ENCODE measurements at places on chromosomes 7 and 10.

DNA sequence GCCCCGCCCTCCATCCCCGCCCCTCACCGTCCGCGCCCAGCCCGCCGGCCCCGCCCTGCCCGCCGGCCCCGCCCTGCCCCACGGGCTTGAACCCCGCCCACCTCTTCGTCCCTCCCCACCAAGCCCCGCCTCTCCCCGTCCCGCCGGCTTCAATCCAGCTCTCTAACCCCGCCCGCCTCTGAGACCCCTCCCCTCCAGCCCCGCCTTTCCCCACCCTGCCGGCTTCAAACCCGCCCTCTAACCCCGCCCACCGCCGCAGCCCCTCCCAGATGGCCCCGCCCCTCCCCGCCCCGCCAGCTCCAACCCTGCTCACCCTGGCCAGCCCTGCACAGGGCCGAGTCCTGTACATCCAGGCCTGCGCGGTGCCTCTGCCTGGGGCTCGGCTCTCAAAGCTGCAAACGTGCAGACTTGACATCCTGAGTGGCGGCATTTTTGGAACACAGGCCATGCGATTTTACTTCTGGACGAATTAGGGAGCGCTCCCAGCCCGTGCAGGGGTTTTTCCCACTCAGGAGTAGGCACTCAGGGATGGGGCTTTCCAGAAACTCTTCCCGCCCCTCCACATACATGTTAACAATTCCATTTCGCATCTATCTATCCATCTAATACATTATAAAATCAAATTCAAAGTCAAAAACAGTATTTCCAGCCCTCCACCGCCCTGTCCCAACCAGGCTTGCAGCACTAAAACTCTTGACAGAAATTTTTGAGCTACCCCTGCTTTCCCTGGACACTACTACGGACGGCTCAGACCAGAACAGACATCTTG is 477 bp upstream of the NMT2 start:
- DNase-seq = peak; percentile 98

DNA sequence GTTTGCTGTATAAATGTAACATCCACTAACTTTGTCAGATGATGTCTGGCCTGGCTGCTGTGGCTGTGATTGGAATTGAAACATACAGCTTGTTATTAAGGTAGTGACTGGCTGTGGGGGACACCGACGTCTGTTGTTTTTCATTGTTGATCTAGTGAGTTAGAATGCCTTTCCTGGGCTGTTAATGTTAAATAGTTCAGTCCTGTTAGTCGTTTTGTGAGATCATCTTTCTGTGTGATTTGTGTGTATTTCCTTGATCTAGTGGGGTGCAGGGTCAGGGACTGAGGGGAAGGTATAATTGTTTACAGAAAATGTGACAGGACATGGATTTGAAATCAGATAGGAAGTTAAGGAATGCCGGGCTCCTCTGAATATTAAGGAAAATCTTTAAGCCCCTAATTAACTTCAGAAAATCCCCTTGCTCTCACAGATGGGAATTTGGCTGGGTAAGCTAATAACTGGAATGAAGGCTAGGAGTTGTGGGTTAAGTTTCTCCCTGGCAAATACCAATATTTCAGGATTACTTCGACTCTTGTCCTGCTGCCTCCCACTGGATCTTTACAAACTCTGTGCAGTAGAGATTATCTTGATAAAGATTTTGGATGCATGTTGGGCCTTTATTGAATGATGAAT is 163.1 kb downstream of the AUTS2 start:
- no peak for DNase-seq

- DNase-seq = no peak
Observed at GRCh38 chr10:124912101-124912886, 29.6 kb upstream of the ZRANB1 start.

DNA sequence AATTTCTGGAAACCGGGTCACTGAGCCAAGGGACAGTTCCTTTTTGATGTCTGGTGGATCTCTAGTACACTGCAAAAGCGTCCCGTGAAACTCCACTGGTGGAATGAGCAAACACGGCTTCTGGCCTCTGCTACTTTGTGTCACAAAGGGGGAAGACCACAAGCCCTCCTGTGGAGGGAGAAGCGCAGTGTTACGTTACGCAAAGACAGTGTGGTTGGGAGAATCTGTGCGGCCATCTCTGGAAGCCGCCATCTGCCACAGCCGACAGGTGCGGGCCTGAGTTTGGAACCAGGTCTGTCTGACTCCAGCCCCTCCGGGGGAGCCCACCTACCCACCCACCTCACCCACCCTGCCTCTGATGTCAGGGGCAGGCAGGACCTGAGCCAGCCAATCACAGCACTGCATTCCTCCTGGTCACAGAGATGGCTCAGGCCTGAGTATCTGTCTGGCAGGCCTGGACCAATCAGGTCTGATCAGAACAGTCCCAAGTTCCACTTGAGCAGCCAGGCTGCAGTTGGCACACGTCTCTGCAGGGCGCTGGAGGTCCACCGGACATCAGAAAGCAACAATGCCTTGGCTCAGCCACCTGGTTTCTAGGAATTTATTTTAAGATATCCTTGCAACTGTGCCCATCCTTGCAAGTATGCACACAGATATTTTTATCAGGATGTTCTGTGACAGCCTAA is 3.0 kb upstream of the CYP2W1 start:
- DNase-seq = no peak

DNA sequence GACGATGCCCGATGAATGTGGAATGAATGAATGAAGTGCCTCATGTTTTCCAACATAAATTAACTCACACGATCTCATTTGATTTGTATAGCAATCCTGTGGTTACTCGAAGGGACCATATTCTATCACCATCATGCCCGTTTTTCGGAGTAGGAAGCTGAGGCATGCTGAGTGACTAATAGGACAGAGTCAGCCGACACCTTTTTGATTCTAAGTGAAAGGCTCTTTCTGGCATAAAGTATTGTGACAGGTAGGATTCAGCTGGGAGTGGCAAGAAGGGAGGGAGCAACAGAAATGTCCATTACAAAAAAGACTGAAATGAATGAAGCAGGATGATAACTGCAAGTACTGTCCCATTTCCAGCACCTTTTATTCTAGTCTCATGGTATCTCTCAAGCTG is 55.7 kb downstream of the KLRG2 start:
- DNase-seq = no peak

DNA sequence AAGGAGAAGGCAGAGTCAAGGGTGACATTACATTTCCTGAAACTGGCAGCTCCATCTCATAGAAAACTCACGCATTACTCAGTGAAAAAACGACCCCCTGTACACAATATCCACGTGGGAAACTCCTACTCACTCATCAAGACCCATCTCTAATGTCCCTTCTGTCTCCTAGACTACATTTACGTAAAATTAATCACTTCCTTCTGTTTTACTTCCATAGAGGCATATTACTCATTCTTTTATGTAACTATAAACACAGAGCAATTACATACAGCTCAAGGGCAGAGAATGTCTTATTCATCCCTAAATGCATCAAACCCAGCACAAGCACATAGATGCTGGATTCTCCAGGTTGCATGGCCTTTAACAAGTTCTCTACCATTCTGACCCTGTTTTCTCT is 281.8 kb downstream of the KCNMA1 start:
- DNase-seq = no peak

GRCh38 chr10:102814873-102815661 is 22.1 kb downstream of the CYP17A1 start:
- no peak for DNase-seq

All from activated CD8-positive, alpha-beta T cell treated with anti-CD3 and anti-CD28 coated beads for 36 hours (primary cell).